ENCODE measurements at places on chromosomes 5 and 9. TPM values are rescaled to one million over a fixed set of nuclear protein-coding genes. Genes with fewer than 3 reads are reported as not detected.

DNA sequence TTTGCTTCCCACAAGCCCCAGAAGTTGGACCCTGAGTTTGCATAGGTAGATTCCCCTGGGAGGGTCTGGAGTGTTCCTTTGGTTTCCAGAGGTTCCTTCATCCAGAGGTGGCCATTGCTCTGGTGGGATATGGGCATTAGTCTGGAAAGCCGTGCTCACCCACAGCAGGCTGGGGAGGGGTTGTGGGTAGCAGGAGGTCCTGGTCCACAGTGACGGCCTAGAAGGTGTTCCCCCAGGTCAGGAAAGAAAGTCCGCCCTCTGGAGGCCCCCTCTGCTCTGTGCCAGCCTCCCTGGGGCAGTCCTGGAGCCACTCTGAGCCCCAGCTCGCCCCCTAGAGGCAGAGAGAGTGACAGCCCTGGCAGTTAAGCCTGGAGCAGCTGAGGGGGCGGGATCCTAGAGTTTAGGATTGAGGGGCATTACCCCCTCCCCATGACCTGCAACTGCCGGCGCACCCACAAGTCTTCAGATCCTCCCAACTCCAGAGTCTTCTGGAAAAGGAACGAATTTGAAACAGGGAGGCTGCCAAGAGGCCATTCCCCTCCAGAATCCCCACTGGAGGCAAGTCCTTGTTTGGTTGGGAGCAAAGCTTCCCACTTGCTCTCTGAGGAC, 36.8 kb downstream of the NDST1 start:
- DNase-seq, result peak; percentile 25
- H3K27ac ChIP-seq, result no peak overlapping the region
- peaks cover 13% of the 10 kb centered on the region for H3K27me3 ChIP-seq
- peaks cover 55% of the 10 kb centered on the region for H3K4me1 ChIP-seq

DNA sequence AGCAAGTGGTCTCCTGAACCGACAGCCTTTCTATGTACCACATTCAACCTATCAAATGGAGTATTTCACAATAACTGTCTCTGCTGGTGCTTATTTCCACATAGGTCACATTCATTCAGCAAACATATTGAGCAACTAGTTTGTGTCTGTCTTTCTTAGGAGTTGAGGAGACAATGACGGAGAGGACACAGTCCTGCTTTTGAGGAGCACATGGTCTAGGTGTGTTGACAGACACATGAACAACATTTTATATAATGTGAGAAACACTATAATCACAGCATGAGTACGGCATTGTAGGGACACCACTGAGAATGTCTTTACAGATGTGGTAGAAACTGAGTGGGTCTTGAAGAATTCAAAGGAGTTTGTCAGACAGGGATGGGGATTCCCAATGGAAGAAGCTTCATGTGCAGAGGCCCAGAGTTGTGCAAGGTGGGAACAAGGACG, 28.5 kb downstream of the NFIL3 start:
- H3K27me3 ChIP-seq, result no peaks in the 10 kb centered on the region
- DNase-seq, result peak; percentile 14
- H3K4me3 ChIP-seq, result peak overlapping the region; percentile 48
- H3K36me3 ChIP-seq, result no peaks in the 10 kb centered on the region
- H3K27ac ChIP-seq, result peak overlapping the region; percentile 72
- H3K4me1 ChIP-seq, result peaks cover 48% of the 10 kb centered on the region

DNA sequence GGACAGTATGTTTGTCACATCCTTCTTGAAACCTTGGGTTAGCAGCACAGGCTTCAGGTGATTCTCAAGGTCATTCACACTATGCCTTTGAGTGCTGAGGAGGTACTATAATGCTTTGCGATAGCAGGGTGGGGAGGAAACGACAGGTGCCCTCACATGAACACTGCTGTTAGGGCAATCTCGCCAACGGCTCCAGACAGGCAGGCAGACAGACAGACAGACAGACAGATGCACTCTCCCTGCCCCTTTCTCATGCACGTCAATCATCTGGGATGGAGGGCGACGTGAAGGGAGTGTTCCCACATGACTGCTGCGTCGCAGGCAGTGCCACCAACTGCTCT, 82.9 kb downstream of the RAPGEF1 start:
- peaks cover 36% of the 10 kb centered on the region for H3K4me1 ChIP-seq
- no peaks in the 10 kb centered on the region for H3K27me3 ChIP-seq
- no peak overlapping the region for H3K27ac ChIP-seq
- H3K36me3 ChIP-seq, result peaks cover 10% of the 10 kb centered on the region
- DNase-seq, result no peak

KCNN2 gene
- 15.1 TPM for total RNA-seq

INSYN2B gene
- total RNA-seq, result 15.5 TPM

Data from HFFc6 (cell line).